ENCODE measurements at places on chromosomes 2 and 18. TPM values are rescaled to one million over a fixed set of nuclear protein-coding genes. Genes with fewer than 3 reads are reported as not detected.

CDH2 gene
- 75.6 TPM for polyA plus RNA-seq

SALL3 gene
- 0.14 TPM for polyA plus RNA-seq

TXNDC2 gene
- not detected for polyA plus RNA-seq

C2orf81 gene
- 1.00 TPM for polyA plus RNA-seq

C1D gene
- 21.2 TPM for polyA plus RNA-seq

GPR35 gene
- 0.84 TPM for polyA plus RNA-seq

PHLPP1 gene
- 1.7 TPM for polyA plus RNA-seq

SFTPB gene
- not detected for polyA plus RNA-seq

COLEC12 gene
- polyA plus RNA-seq = 1.7 TPM

LCT gene
- not detected for polyA plus RNA-seq

FBXO36 gene
- 0.77 TPM for polyA plus RNA-seq

KRTCAP3 gene
- 0.38 TPM for polyA plus RNA-seq

DNAJC5G gene
- 2.2 TPM for polyA plus RNA-seq

ENOSF1 gene
- polyA plus RNA-seq = 38.9 TPM

SIX3 gene
- polyA plus RNA-seq = not detected

CRYBA2 gene
- polyA plus RNA-seq = not detected

SPAG16 gene
- polyA plus RNA-seq = 23.9 TPM

SP100 gene
- 64.5 TPM for polyA plus RNA-seq

CTNNA2 gene
- polyA plus RNA-seq = 0.14 TPM

VPS4B gene
- polyA plus RNA-seq = 8.0 TPM

LRP2 gene
- polyA plus RNA-seq = 0.16 TPM

FMNL2 gene
- 7.9 TPM for polyA plus RNA-seq

PLEK gene
- 1.3 TPM for polyA plus RNA-seq

All from right cardiac atrium (tissue), 5 donors.